ENCODE measurements at places on chromosomes 12 and 14.

DNA sequence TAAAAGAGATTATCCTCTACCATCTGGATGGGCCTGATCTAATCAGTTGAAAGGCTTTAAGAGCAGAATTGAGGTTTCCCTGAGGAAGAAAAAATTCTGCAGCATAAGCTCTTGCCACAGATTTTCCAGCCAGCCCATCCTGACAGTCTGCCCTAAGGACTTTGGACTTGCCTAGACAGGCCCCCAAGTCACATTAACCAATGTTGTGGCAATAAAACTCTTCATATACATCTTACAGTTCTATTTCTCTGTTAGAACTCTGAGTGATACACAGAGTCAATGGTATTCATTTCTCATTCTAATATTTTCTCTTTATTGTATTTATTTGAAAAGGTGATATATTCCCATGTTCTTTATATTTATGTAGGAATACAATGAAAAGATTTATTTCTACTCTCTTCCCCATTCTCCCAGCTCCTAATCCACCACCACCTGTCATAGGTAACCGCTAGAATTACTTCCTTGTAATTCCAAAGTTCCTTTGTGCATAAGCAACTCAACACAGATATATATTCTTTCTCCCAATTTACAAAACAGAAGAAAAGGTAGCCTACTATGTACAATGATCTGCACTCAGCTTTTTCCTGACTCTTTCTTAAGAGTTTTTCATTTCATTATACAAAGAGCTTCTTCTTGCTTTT is 182.1 kb downstream of the CAPZA3 start:
- no peak for DNase-seq

DNA sequence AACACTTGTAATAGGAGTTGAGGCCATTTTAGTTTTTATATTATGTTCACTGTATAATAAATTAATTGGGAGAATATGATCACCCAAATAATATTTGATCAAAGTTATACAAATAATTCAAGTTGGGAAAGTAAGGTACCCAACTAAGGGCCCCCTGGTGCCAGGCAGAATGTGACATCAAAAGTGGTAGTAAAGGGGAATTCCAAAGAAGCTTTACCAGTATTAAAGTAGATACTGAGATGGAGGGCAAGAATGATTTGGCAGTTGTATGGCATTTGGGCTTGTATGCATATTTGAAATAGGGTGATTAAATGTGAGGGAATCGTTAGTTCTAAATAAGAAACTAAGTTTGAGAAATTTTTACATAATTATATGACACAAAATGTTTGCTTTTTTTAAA is 17.7 kb downstream of the GXYLT1 start:
- no peak for DNase-seq

GRCh38 chr12:53596920-53597363 is 29.2 kb downstream of the ATF7 start:
- DNase-seq = no peak

- no peak for DNase-seq
Observed at GRCh38 chr12:68967046-68967445, 34.1 kb upstream of the CPM start.

- no peak for DNase-seq
Observed at GRCh38 chr12:12451098-12451497, 94.2 kb downstream of the BORCS5 start.

DNA sequence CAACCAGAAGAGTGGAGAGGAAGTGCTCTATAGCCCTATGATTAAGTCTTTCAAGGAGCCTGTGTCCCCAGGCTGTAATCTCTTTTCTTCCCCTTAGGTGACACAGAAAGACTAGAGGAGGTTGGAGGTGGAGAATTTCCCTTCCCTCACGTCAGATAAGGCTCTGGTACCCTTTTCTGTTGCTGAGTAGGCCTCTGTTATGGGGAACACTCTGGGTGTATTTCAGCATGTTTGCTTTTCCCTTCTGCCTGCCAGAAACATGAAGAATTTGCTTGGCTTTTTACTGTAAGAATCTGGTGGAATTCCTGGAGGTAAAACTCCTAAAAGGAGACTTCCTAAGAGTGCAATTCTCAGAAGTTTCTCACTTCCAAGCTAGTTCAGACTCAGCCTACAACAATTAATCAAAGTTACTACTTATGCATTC is 58.3 kb downstream of the SIX1 start:
- DNase-seq = no peak

- DNase-seq = no peak
Observed at GRCh38 chr12:26010293-26010821, 51.9 kb downstream of the RASSF8 start.

DNA sequence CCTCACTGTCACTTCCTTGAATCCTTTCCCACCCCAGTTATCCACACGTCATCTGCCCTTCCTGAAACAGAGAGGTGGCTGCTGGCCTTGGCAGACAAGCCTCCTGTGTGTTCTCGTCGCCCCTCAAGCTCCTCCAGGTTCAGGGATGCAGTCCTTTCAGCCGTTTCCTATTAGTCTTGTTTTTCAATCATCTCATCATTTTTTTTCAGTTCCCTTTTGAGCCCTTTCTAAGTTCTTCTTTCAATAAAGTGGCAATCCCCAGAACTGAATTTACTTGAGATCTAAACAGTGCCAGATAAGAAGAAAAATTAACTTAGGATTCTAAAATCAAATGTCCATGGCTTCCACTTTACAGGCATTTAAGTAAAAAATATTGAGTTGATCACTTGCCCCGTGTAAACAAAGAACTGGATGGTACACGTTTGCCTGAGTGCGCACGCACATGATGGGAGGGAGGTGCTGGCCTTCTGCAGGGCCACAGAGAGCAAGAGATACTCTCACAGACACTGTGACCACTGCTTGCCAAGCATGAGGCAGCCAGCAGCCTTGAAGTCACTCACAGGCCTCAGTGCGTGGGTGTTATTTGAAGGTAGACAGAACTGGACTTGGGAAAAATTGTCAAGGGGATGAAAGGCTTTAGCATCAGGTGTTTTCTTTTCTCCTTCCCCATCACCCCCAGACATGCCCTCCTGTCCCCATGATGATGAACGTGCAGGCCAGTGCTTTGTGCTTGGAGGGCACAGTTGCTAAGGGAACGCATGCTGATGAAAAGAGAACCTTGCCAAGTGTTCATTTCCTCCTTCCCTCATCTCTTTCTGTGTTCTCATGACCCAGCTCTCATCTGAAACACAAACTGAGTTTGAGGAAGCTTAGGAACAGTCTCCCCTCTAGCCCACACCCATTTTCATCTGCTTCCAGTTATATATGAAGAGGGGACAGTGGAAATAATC is 408.3 kb downstream of the EGLN3 start:
- DNase-seq = no peak

DNA sequence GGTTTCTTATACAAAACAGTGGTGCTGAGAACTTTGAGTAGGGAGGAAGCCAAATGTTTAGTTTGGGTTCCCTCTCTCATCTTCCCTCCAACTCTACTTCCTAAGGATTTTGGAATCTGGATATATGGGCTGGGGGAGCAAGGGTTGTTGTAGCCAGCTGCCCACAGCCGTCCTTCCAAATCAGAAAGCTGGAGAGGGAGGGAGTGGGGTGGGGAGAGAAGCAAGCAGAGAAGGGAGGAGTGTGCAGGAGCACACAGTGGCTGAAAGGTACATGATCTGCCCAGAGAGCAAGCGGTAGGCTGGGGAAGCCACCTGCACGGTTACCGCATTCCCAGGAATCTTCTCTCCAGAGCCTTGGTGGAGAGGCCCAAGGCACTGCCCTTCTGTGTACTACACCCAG is 52.7 kb downstream of the IRF2BPL start:
- DNase-seq = no peak

All from NCI-H2171 (cell line).